Ecto neural progenitor cell (in vitro differentiated cells): ENCODE measurements at places on chromosomes 5 and 9.

DNA sequence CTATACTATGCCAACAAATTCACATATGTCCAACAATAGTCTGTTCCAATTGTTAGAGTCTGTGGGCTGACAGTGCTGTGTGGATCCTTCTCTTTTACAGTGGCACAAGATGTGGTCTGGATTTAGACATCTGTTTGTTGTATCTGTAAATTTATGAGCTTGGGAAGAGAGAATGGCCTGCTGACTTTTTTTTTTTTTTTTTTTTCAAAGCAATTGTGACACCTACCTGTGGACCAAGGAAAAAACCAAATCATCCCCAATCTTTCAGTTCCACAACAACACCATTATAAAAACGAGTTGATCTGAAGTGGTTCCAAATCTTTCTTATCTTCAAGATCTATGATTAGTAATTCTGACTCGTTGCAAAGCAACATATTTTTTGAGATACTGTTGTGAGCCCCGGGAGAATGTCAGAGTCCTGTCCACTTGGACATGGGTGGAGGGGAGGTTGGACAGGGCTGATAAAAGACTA is 4.9 kb downstream of the IRX2 start:
- DNase-seq = no peak

- no peak for DNase-seq
These were observed 12.2 kb downstream of the SPINK1 start for GRCh38 chr5:147819261-147819770.

DNA sequence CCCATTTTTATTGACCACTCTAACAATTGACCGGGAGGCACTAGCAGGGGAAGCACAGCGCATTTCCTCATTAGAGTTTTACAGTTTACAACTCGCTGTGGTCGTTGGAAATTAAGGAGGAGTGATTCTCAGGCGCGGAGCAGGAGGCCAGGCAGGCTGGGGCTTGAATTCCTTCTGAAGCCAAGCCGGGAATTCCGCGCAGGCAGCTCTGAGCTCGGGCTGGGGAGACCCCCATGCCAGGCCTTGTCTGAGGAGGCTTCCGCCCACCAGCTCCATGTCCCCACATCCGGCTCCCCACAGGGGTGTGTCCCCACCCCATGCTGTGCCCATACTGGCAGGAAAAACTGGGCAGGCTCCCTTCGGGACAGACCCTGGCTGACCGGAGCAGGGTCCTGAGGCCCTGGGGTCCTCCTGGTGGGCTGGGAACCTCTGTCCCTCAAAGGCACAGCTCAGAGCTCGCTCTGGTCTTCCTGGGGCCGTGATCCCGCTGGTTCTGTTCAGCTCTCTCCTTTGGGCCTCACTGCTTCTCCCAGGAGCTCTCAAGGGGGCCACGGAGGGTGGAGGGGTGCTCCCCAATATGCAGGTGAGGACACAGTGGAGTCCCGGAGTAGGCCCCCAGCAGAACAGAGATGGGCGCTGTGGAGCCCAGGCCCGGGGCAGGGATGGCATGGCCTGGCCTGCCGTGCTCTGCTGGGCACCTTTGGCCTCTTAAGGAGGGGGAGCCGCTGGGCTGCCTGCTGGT is 1.3 kb upstream of the NRARP start:
- DNase-seq = peak; percentile 64

DNA sequence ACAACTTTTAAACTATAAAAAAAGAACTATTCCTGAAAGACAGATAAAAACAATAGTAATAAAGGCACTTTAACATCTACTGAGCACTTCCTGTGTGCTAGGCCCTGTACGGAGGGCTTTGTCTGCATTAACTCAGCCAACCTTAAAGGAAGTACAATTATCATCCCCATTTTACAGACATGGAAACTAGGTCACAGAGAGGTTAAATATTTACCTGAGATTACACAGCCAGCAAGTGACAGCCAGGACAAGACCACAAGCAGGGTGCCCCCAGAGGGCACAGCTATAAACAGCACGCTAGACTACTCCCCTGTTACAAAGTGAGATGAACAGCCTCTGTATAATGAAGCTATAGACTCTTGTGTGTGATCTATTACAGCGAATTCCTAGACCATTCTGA is 25.5 kb downstream of the DDX31 start:
- DNase-seq = no peak

- no peak for DNase-seq
These were observed 17.3 kb downstream of the TRUB2 start for GRCh38 chr9:128304971-128305288.

DNA sequence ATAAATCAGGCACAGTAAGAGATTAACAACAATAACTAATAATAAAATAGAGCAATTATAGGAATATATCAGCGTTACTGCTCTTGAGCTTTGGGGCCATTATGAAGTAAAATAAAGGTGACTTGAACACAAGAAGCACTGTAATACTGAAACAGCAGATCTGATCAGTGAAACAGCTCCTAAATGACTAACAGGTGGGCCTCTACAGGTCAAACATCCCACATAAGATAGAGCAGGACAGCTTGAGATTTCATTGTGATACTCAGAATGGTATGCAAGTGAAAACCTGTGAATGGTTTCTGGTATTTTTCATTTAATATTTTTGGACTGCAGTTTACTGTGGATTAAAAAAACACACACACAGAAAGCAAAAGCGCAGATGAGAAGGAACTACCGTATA is 24.0 kb upstream of the MAP3K1 start:
- DNase-seq = no peak

GRCh38 chr5:181069767-181070491 is 29.9 kb downstream of the BTNL9 start:
- DNase-seq = no peak

GRCh38 chr5:103668281-103668680 is 105.7 kb upstream of the NUDT12 start:
- DNase-seq = no peak

DNA sequence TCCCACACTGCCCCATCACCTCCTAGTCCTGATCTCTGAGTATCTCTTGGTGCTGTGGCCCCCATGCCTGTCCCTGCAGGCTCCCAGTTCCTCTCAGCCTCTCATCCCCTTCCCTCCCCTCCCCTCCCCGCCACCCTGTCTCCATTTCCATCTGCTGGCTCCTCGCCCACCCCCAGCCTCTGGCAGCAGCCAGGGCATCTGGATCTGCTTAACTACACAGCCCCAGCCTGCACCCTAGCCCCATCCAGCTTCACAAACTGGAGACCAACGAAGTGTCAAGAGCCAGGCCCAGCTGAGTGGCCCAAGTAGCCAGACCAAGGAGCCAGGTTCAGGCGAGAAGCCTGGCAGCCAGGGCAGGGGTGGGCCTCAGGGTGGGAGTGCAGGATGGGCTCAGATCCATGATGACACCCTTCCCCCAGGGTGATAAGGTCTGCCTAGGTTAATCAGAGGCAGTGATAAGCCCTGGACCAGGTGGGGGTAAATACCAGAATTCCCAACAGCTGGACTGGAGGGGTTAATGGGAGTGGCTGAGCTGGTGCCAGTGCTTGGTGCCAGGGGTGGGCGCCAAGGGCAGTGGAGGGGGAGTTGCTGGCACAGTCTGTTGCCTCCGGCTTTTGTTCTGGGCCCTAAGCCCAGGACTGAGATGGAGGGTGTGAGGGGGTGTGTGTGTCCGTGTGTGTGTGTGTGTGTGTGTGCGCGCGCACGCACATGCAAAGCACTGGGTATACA is 2.5 kb downstream of the IL11RA start:
- peak; percentile 39 for DNase-seq

DNA sequence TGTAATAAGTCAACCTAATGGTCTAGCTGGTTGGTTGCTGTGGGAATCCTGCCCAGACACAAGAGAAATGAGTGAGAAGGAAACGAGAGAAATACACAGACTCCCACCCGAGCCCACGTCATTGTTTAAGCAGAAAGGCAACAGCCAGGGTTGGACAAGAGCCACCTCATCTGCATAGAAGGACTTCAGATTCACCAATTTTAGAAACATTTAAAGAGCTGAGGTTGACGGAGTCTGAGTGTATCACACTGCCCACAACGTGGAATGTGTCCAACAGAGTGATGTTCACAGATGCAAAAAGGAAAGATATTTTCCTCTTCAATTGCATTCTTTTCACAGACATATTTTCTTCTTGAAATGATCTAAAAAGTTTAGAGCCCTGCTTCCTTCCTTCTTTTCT is 349.5 kb downstream of the AGTPBP1 start:
- no peak for DNase-seq

DNA sequence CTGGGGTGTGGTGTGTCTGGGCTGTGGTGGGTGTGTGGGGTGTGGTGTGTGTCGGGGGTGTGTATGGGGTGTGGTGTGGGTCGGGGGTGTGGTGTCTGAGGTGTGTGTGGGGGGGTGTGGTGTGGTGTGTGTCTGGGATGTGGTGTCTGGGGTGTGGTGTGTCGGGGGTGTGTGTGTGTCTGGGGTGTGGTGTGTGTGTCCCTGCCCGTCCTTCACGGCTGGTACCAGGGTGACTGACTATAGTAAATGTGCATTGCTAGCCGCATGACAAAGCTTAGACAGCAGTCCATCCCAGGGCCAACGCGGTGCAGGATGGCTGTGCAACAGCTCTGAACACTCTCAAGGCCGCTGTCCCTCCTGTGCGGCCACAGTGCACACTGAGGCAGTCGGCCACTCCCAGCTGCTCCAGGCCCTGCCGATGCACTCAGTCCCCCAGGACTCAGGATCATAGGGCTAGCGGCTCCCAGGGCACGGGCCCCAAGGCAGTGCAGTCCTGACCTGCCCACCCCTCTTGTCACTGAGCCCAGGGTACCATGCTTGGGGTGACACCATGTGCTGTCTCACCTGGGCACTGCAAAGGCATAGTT is 54.0 kb downstream of the SECISBP2 start:
- no peak for DNase-seq

- DNase-seq = no peak
These were observed 516.5 kb downstream of the DNAH5 start for GRCh38 chr5:13427827-13428557.

DNA sequence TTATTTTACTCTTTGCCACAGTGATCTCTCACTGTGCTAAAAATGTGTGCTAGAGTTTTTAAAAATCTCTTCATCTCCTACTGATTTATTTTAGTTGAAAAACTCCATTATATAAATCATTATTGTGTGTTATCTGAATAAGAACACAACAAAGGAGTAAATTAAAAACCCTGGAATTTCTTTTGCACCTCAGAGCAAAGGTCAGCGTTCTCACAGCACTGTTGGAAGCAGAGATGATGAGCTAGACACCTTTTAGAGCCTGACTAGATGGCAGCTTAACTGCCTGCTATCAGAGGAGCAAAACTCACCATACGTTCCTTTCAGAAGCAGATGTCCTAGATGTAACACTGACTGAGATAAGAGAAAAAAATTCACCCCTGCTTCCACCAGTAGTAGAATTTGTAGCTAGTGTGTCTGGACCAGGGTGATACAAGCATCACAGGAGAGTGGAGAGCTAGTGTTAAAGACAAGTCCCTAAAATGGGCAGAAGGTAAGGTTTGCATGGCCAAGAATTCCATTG is 147.1 kb downstream of the ENTREP1 start:
- DNase-seq = no peak

DNA sequence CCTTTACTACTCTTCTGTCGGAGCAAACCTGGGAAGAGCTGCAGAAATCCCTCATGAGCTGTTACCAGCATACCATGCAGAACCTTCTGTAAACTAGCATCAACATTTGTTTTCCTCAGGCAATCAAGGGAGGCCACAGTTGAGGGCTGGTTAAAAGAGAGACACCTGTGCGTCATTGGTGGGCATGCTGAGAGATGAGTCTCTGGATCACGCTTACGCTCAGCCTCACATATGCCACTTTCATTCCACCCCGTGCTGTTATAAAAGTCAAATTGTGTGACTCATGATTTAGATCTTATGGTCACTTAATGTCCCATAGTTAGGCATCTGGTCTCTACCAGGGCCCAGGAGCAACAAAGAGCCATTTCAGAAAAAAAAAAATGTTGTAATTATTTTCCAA is 18.1 kb upstream of the ICE1 start:
- DNase-seq = no peak

DNA sequence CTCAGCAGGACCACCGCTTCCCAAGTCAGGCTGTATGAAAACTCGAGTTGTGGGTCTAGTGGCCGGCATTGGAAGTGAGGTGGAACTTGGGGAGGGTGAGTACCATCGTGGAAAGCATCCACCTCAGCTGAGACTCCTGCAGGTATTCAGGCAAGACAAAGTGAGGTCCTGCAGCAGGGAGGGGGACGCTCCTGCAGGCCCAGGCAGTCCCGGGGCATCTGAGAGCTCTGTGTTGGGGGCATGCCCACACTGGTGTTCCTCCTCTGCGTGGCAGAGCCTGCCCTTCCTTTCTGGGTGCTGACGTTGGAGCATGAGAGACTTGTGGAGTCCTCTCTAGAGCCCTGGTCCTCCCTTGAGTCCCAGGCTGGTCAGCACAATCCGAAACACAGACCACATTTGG is 187.7 kb downstream of the CACNA1B start:
- DNase-seq = peak; percentile 31

GRCh38 chr5:16983972-16984371 is 47.9 kb upstream of the MYO10 start:
- DNase-seq = no peak

DNA sequence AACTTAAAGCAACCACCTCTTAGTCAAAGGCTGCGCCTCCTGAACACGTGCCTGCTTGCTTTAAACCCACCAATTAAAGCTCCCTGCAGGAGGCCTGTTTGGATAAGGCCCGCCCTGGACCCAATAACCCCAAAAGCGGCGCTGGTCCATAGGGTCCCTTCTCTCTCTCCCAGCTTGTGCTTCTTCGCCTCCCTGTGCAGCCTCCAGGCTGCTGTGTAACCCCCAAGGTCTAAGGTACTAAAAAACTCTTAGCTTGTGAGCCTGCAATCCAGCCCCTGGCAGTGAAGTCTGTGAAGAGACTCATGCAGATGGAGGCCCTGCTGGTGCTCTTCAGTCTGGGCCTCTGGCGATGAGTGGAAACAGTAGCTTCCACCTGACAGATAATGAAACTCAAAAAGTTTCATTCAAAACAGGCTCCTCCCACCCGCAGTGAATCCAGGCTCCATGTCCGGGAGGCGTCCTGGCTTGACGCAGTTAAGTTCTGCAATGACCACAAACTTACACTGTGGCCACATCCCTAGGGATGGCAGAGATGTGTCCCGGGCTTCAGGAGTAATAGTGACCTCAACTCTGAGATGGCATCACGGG is 97.3 kb downstream of the PRRT1B start:
- DNase-seq = no peak

GRCh38 chr5:140630292-140631035 is 2.5 kb downstream of the CD14 start:
- no peak for DNase-seq

GRCh38 chr5:61280205-61280604 is 51.9 kb upstream of the ZSWIM6 start:
- no peak for DNase-seq
